ENCODE measurements at places on chromosomes 4 and X.

- no peak for DNase-seq
Observed at GRCh38 chr4:142473218-142473959, 372.7 kb downstream of the INPP4B start.

GRCh38 chrX:46967547-46967946 lies 55.3 kb downstream of the JADE3 start:
- no peak for DNase-seq

- DNase-seq, result no peak
Observed at GRCh38 chr4:102610007-102610406, 108.8 kb downstream of the NFKB1 start.

GRCh38 chr4:107333518-107333917 lies 297.4 kb upstream of the DKK2 start:
- no peak for DNase-seq

DNA sequence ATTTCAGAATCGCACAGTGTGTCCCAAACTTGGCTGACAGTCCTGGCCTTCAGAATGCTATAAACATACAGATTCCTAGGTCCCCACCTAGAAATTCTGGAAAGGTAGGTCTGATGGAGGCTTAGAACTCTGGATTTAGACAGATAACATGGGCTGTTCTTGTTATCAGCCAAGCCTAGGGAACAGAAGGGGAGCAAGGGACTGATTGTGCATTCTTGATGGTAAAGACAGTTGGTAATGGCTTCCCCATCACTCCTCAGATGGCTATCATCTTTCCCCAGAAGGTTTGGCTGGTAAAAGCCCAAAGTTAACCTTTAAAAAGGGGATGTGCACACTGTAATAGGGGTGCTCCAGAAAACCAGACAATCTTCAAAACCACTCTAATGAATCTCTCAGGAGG lies 35.7 kb downstream of the DIPK2B start:
- no peak for DNase-seq

DNA sequence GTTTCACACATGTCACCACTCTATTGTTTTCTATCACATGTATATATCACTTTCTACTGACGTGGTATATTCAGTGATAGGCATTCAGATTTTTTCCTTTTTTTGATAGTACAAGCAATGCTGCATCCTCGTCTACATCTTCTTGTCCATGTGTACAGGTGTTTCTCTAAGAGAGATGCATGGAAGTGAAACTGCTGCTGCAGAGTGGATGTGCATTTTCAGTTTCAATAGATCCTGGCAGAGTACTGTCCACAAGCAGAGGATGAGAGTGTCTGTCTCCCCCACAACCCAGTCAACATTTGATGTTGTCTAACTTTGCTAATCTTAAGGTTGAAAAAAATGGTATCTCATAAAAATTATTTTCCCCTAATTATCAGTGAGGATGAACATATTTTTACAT lies 194.0 kb upstream of the CASK start:
- DNase-seq, result no peak

DNA sequence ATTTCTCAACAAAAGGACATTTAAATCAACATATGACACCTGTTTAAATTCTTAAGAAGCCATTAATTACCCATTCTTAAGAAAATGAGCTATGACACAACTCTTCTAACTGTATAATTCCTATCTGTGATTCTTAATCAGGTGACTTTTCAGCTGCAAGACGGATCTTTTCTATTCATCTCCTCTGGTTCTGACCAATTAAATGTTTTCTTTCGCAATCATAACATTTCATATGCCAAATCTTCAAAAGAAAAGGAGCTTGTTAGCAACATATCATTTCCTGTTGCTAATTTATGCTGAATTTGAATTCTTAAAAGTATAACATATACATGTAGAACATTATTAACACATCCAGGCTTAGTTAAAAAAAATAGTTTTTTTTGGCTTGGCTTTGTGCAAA lies 62.5 kb downstream of the SEL1L3 start:
- no peak for DNase-seq

DNA sequence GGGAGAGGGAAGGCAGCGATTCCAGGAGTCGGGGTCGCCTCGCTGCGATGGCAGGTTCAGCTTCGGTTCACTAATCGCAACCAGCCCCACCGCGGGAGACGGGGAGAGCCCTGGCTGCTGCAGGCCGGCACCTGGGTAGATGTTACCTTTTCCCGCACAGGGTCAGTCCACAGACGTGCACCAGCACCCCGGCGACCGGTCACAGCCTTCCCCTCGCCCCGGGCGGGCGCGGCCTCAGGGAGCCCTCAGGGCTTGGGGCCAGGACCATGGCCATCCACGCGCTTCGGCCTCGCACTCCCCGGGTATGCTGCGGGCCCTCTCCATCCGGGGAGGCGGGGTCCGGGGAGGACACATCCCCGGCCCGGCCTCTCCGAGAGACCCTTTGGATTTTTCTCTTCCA lies 26.1 kb upstream of the EXOC1L start:
- no peak for DNase-seq

DNA sequence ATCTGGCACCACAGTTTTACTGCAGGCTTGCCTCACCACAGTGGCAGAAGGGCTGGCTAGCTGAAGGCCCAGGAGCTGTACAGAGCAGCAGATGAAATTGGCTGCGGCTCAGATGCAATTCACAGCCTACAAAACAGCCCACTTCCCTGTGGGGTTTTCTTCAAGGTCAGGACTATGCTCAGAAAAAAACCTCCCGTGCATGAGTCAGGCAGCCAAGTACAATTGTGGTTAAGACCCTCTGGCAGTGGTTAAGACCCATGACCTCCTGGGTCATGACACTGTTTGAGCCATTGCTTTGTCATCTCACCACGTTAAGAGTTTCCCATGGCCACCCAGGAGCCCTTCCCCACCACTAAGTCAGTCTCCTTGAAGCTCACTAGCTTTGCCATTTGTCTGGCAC lies 276.3 kb downstream of the HNRNPD start:
- no peak for DNase-seq

- no peak for DNase-seq
Observed at GRCh38 chr4:86544310-86544966, 49.7 kb upstream of the PTPN13 start.

DNA sequence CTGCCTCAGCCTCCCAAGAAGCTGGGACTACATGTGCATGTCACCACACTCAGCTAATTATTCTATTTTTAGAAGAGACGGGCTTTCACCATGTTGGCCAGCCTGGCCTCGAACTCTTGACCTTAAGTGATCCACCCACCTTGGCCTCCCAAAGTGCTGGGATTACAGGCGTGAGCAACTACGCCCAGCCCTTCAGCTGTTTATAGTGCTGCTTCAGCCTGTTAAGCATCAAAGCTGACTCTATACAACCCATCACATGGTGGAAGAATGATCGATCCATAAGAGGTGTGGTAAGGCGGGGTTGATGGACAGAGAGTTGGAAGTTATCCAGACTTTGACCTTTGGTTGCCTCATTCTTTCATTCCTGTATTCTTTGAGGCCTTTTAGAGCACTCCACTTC lies 56.2 kb upstream of the RAPGEF2 start:
- DNase-seq, result no peak

- DNase-seq, result no peak
Observed at GRCh38 chr4:60400593-60400992, 799.5 kb upstream of the ADGRL3 start.

DNA sequence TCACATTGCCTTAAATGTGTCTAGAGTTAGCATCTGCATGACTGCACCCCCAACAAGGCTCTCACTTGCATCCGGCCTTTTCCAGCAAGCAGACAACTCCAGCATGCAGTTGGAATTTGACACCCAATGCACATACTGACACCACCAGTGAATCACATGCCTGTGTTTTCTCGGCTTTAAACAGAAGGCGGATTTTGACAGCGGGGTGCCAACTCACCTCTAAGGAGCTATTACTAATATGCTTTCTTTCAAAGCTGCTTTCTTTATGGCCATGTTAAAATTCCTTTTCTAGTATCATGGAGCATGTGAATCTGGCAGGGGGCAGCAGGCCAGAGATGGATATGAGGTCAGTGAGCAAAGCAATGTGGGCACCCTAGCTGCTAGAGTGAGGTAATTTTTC lies 78.0 kb upstream of the CLNK start:
- no peak for DNase-seq

DNA sequence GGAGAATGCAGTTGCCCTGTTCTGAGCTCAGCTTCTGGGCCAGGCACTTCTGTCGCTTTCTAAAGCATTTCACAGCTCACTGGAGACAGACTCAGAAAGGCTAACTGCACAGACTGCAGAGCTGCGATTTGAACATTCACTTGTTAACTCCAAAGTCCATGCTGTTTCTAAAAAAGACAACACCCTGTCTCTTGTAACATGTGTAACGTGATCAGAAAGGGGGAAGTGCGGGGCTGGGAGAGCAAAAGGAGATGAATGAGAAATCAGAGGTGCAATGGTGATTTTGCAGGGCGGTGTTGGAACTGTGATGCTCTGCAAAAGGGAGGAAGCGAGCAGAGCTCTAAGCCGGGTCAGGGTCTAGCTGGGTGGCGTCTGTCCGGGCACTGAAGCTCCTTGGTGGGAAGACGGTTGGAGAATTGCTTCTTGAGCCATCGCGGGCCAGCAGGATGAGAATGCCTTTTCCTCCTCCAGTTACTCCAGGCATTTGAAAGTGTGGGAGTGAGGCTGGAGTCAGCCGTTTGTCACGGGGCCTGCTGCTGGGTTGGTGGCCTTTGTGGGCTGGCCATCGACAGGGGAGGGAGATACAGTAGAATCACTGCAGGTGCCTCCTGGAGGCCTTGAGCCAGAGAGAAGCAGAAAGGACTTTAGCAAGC lies 20.3 kb downstream of the TBC1D14 start:
- DNase-seq, result no peak

- DNase-seq, result no peak
Observed at GRCh38 chr4:108263057-108263456, 94.3 kb upstream of the LEF1 start.

DNA sequence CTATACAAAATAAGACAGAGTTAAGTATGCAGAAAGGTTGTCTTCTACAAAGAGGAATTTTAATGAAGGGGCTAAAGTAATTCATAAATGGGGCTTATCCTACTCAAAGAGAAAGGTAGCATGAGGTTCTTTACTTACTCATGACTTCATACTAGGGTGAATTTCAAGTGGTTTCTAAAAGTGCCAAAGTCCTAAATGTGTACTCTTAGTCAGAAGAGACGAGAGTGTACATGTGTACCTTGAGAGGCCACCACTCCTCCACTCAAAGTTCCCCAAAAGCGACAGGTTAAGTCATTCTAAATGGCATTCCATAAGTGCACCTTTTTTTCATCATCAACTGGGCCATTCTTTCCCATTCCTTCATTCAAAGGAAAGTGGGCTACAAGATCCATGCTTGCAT lies 21.9 kb downstream of the EDA2R start:
- no peak for DNase-seq

GRCh38 chr4:152211936-152212653 lies 323.8 kb downstream of the FBXW7 start:
- DNase-seq, result no peak

DNA sequence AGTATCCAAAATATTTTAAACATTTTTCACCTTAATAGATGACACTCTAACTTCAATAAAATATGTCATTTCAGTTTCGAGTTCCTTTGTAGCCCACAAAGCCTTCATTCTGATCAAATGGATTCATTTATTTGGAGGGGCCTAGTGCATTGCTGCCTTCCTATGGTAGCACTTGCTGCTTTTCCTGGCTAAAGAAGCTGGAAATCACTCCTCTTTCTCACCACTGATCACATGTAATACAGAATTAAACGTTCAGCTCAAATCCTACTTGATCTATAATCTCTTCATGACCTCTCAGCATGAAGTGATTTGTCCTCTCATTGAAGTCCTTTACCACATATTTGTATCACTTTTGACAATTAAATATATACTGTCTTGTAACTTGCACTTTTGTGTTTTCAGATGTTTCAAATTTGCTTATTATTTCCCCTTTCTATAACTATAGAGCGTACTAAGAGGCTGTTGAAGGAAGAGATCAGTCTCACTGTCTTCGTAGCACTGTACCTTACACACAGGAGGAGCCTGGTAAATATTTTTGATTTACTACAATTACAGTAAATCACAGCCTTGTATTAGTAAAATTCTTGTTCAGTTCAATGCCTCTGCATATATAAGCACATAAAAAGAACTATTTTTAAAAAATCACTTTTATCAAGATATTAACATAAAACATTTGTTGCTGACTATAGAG lies 555 bp downstream of the CFI start:
- DNase-seq, result no peak

DNA sequence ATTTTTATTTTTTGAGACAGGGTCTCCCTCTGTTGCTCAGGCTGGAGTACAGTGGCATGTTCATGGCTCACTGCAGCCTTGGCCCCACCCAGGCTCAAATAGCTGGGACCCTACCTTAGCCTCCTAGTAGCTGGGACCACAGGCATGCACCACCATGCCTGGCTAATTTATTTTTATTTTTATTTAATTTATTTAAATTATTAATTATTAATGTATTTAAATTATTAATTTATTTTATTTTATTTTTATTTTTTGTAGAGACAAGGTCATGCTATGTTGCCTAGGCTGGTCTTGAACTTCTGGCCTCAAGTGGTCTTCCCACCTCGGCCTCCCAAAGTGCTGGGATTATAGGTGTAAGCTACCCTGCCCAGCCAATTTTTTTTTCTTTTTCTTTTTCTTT lies 69.3 kb downstream of the EGF start:
- no peak for DNase-seq

DNA sequence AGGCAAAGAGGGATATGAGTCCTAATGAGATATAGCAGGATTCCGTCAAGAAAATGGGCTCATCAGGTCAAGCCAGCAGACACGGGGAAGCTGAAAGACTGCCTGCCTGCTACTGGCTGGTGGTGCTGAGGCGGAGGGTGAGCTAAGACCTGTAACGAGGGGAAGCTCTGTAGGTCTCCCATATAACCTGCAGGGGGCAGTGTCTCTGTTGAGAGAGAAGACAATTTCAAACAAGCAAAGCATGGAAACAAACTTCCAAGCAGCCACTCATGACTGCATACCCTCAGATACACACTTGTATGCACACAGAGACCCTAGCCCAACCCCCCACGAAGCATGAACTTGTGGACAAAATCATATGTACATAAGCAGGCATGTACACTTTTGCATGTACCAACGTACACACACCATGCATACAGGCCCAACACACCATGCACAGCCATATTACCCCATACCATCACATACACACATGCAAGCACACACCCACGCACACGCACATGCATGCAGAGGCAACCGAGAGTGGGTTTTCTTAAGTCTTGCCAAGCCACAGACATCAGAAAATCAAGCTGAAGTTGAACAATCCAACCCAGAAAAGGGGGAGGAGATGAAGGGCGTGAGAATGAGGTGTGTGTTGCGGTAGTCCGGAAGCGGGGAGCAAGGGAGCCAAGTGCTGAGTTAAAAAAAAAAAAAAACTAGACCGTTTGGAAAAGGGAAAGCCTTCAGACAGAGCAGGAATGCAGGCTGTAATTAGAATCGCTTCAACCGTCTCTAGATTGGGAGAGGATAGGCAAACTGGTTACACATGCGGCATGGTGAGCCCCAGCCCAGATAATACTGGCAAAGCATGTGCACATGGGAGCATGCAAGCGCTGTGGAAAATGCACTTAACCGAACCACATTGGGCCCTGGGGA lies 71.0 kb downstream of the PJA1 start:
- DNase-seq, result peak; percentile 2

- no peak for DNase-seq
Observed at GRCh38 chr4:31366041-31366440, 645.9 kb downstream of the PCDH7 start.
